K562 (cell line): ENCODE measurements at places on chromosomes 13 and 19. TPM values are rescaled to one million over a fixed set of nuclear protein-coding genes. Genes with fewer than 3 reads are reported as not detected.

MYBPC2 gene
- total RNA-seq = 0.04 TPM in 1 of 2 replicates, not detected in the other

KLK3 gene
- not detected in 2 replicates for total RNA-seq

PDX1 gene
- not detected in 2 replicates for total RNA-seq

NLRP11 gene
- total RNA-seq = 0.07 and 0.16 TPM in 2 replicates

SLC10A2 gene
- total RNA-seq = not detected in 2 replicates

STXBP2 gene
- total RNA-seq = 136 and 163 TPM in 2 replicates

ZNF575 gene
- total RNA-seq = 0.20 and 0.72 TPM in 2 replicates

PGLYRP2 gene
- total RNA-seq = not detected in 2 replicates

STOML3 gene
- total RNA-seq = not detected in 2 replicates

ZNF223 gene
- 0.35 and 0.85 TPM in 2 replicates for total RNA-seq

DNA sequence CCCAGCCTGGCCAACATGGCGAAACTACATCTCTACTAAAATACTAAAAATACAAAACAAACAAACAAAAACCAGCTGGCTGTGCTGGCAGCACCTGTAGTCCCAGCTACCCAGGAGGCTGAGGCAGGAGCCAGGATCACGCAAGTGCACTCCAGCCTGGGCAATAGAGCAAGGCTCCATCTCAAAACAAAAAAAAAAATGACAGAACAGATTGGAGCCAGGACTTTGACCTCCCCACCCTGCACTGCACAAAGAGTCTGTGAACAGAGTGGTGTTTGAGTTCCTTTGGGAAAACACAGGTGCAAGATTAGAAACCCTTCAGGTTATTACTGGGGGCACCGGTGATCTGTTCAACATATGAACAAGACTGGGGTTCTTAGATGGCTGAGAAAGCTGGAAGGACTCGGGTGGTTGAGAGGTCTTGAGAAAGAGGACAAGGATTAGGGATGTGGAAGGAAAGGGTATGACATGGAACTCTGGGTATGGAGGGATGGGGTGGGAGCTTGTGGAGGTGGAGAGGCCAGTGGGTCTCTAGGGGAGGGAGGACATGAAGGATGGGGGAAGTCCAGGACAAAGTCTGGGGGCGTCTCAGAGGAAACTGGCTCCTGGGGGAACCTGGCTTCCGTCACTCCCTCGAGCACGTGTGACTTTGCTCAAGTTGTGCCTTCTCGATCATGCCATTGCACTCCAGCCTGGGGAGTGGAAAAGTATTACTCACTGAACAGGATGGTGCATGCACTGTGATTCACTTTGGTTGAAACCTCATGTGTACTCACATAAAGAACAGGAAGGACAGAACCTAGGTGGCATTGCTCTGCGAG, 25.9 kb downstream of the RCN3 start:
- no peak for DNase-seq
- no peaks in the 10 kb centered on the region for H3K27me3 ChIP-seq
- H3K4me1 ChIP-seq = no peaks in the 10 kb centered on the region; the same call in 1 of the 3 replicates

- no peaks in the 10 kb centered on the region; the same call in 1 of the 2 replicates for H3K4me1 ChIP-seq
- peaks cover 14% of the 10 kb centered on the region; the same call in 2 of the 3 replicates for H3K27me3 ChIP-seq
- no peak overlapping the region for H3K4me3 ChIP-seq
- no peak overlapping the region for H3K27ac ChIP-seq
- H3K36me3 ChIP-seq = no peaks in the 10 kb centered on the region
- DNase-seq = no peak
These were observed 3.9 kb downstream of the SIAH3 start for GRCh38 chr13:45847554-45848224.

- H3K4me3 ChIP-seq = no peak overlapping the region
- DNase-seq = no peak
- no peak overlapping the region for H3K27ac ChIP-seq
- no peaks in the 10 kb centered on the region for H3K27me3 ChIP-seq
These were observed 1649.7 kb upstream of the SPRY2 start for GRCh38 chr13:81990652-81991051.

- DNase-seq = no peak
- H3K4me1 ChIP-seq = no peaks in the 10 kb centered on the region
- H3K36me3 ChIP-seq = no peaks in the 10 kb centered on the region
- H3K27ac ChIP-seq = no peak overlapping the region
These were observed 289.2 kb upstream of the KLF12 start for GRCh38 chr13:74423434-74423833.

DNA sequence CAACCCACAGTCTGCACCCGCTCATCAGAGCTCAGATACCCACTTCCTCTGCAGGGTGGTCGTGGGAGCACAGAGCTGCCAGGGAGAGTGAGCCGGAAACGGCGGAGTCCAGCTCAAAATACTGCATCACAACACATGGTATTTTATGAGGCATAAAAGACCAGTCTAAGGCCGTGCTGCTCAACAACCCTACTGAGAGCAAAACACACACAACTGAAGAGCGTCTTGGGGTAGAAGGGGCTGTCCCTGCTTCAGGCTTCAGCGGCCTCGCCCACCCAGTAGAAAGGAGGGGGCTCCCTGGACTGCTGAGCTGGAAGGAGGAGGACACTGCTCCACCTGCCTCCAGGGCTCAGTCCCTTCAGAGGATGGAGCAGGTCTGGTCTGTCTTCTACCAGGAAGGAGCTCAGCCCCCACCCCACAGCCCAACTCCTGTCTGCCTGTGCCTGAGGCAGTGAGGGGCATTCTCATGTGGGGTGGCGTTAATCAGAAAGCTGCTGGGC, 36.9 kb downstream of the NAXD start:
- H3K36me3 ChIP-seq = peaks cover 27% of the 10 kb centered on the region; the same call in 1 of the 3 replicates
- no peak overlapping the region for H3K4me3 ChIP-seq
- no peak for DNase-seq
- H3K27me3 ChIP-seq = no peaks in the 10 kb centered on the region

GRCh38 chr13:98542568-98543377, 34.1 kb downstream of the STK24 start:
- no peak for DNase-seq
- H3K36me3 ChIP-seq = peaks cover 10% of the 10 kb centered on the region; the same call in 2 of the 3 replicates
- peaks cover 29% of the 10 kb centered on the region for H3K4me1 ChIP-seq
- H3K27ac ChIP-seq = no peak overlapping the region

DNA sequence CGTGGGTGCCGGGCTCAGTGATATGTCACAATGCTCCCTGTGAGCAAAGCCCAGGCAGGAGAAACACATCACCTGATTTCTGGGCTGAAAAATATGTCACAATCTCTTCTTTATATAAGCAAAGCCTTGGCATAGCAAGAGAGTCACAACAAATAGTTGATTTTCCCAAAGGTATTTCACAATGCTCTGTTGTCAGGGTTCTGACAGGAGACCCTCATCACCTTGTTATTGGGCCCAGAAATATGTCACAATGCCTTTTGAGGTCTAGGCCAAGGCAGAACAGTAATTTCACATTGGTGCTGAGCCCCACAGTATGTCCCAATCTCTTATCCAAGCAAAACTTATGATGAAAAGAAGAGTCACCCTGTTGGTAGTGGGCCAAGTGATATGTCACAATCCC, 125.7 kb downstream of the ZNF675 start:
- no peak overlapping the region for H3K27ac ChIP-seq
- H3K4me3 ChIP-seq = no peak overlapping the region
- no peaks in the 10 kb centered on the region for H3K27me3 ChIP-seq
- no peaks in the 10 kb centered on the region for H3K36me3 ChIP-seq

- DNase-seq = peak; percentile 92
- no peaks in the 10 kb centered on the region for H3K27me3 ChIP-seq
- peak overlapping the region; percentile 95 for H3K4me3 ChIP-seq
- peak overlapping the region; percentile 99 for H3K27ac ChIP-seq
- H3K4me1 ChIP-seq = peaks cover 51% of the 10 kb centered on the region
These were observed 520 bp downstream of the ZNF787 start for GRCh38 chr19:56120371-56121179.

GRCh38 chr13:60699636-60700035, 302.6 kb downstream of the TDRD3 start:
- no peaks in the 10 kb centered on the region for H3K4me1 ChIP-seq
- H3K27me3 ChIP-seq = no peaks in the 10 kb centered on the region
- H3K36me3 ChIP-seq = no peaks in the 10 kb centered on the region
- no peak overlapping the region for H3K27ac ChIP-seq

GRCh38 chr19:13262450-13262849, 112.2 kb downstream of the IER2 start:
- DNase-seq = peak; percentile 73
- no peak overlapping the region for H3K27ac ChIP-seq
- H3K36me3 ChIP-seq = no peaks in the 10 kb centered on the region
- H3K4me3 ChIP-seq = no peak overlapping the region

- no peaks in the 10 kb centered on the region for H3K4me1 ChIP-seq
- H3K27me3 ChIP-seq = no peaks in the 10 kb centered on the region
- no peak overlapping the region for H3K4me3 ChIP-seq
- no peaks in the 10 kb centered on the region for H3K36me3 ChIP-seq
- H3K27ac ChIP-seq = no peak overlapping the region
These were observed 103.0 kb downstream of the UFM1 start for GRCh38 chr13:38452656-38453055.

GRCh38 chr13:109989686-109990085, 203.3 kb upstream of the IRS2 start:
- no peak overlapping the region for H3K4me3 ChIP-seq
- H3K27me3 ChIP-seq = no peaks in the 10 kb centered on the region
- H3K27ac ChIP-seq = no peak overlapping the region

- H3K4me3 ChIP-seq = no peak overlapping the region
- H3K27ac ChIP-seq = no peak overlapping the region
- peaks cover 2% of the 10 kb centered on the region; the same call in 1 of the 3 replicates for H3K4me1 ChIP-seq
- no peak for DNase-seq
These were observed 18.0 kb downstream of the ARHGAP35 start for GRCh38 chr19:46878613-46879375.

DNA sequence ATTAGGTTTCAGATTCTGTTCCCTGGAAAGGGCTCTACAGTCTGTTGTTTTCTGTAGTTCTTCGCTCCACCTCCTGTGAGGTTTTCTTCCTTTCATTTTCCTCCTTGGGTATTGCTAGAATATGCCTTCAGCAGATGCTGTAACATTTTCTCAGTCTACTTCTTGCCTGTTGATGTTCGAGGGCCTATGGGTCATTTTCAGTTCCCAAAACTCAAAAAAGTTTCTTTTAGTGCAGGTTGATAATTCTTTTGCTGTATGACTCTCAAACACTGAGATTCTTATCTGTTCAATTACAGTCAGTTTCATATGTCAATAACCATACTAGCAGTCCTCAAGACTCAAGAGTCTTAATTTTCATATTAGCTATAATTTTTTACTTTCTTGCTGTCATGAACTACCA, 268.3 kb downstream of the RFC3 start:
- no peaks in the 10 kb centered on the region for H3K27me3 ChIP-seq
- no peak overlapping the region for H3K4me3 ChIP-seq
- no peaks in the 10 kb centered on the region for H3K4me1 ChIP-seq
- no peak overlapping the region for H3K27ac ChIP-seq
- H3K36me3 ChIP-seq = no peaks in the 10 kb centered on the region
